ENCODE measurements at places on chromosomes 5 and 9. TPM values are rescaled to one million over a fixed set of nuclear protein-coding genes. Genes with fewer than 3 reads are reported as not detected.

GRCh38 chr5:103706939-103707682 lies 144.5 kb upstream of the NUDT12 start:
- DNase-seq: no peak

GRCh38 chr5:135942202-135942771 lies 12.5 kb downstream of the LECT2 start:
- no peak for DNase-seq

DNA sequence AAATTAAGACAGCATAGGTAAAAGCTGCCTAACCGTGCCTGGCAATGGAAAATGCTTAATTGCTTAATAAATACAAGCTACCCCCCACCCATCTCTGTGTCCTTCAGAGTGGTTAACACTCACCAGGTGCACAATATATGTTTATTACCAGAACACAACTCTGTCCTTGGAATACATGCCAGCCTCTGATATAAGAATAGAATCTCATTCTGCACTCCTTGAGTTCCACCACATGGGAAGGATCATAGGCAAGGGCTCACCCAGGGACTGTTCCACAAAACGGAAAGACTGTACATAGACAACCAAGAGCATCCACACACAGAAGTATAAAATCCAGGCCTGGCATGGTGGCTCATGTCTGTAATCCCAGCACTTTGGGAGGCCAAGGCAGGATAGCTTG lies 91.4 kb downstream of the STRBP start:
- DNase-seq: no peak

DNA sequence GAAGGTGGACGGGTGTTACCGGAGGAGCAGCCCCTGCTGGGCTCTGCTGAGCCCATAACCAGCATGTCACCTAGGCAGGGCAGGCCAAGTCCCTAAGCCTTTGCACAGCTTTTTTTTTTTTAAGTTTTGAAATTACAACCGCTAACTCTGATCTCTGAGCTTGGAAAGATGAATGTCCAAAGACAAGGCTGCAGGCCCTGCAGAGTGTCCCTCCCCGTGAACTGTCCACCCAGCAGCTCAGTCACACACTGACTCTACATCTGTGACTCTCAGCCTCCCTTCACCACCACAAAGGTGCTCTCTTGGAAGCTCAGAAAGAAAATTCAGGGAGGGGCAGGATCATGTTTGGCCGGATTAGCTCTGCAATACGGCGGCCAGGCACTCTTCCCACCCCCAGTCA lies 119.0 kb upstream of the PPP1R26 start:
- DNase-seq: no peak

GRCh38 chr9:34594177-34594576 lies 4.7 kb upstream of the CNTFR start:
- DNase-seq: no peak

DNA sequence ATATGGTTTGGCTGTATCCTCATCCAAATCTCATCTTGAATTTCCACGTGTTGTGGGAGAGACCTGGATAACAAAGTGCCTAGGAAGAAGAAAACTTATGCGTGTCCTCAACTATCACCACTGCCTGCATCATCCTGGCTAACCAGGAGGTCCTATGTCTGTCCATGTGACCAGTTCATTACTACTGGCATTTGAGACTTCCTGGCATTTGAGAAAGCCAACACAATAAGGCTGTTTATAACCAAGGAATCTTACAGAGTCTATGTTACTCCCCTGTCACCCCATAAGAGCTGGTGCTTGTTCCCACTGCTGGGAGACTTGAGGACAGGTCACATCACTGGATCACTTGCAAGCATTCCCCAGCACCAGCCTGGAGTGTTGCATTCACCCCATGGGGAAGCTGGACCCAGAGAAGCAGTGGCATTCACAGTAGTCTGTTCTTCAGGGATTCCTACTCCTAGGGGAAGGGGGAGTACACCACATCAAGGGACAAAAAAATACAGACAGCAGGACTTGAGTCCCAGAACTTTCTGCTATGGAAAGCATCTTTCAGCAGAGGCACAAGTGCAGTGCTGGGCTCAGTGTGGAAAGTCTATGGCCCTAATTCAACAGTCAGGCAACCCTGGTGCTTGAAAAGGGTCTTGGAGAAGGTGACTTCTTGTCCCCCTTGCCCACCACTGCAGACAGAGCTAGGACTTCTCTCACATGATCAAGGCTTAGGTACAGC lies 717.1 kb downstream of the SEMA5A start:
- DNase-seq: no peak

DNA sequence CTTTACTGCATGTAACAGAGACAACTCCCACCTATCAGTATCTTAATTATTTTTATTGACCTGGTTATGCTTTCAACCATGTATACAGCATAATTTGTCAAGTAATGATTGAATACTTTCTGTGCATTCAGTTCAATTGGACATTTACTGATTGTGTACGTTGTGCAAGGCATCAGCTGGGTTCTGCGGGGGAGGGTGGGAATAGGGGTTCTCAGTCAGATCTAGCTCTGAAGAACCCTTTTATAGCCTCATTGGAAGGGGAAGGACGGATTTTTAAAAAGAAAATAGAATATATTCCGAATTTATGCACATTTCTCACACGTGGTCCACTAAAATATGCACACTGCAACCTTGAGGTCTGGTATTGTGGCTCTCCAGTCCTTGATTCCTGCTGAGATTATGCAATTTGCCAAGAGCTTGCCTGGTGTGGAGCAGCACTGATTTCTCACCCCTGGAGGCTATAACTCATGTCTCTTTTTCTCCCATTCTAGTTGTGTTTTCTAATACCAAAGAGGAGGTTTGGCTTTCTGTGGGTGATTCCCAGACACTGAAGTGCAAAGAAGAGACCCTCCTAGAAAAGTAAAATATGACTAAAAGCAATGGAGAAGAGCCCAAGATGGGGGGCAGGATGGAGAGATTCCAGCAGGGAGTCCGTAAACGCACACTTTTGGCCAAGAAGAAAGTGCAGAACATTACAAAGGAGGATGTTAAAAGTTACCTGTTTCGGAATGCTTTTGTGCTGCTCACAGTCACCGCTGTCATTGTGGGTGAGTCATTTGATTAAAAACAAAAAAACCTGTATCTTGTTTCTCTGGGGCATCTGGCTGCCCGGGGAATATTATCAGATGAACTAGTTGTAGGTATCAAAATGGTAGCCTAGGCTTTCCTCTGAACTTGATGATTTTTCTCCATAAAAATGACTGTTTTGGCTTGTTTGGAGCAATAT lies 1.7 kb downstream of the SLC1A3 start:
- no peak for DNase-seq

DNA sequence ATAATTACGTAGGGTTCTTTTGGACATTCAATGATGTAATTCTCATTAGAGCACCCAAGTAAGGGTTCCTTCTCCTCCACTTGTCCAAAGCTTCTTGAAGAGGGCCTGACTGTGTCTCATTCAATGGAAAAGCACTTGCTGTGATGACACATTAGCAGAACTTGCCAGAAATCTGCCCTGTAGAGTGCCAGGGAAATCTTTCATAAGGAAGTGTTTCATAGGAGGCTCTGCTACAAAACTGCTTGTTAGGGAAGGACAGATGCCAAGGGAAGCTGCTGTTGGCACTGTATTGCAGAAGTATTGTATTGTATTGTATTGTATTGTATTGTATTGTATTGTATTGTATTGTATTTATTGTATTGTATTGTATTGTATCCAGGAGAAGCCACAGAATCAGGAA lies 45.5 kb upstream of the MPDZ start:
- no peak for DNase-seq

- DNase-seq: no peak
These were observed 50.8 kb upstream of the CTNNA1 start for GRCh38 chr5:138702166-138703077.

GRCh38 chr9:136571531-136571930 lies 25.7 kb upstream of the NOTCH1 start:
- DNase-seq: no peak

GRCh38 chr5:59390074-59390659 lies 503.4 kb downstream of the PDE4D start:
- peak; percentile 12 for DNase-seq

GRCh38 chr5:152164860-152165259 lies 240.2 kb upstream of the GLRA1 start:
- no peak for DNase-seq

DNA sequence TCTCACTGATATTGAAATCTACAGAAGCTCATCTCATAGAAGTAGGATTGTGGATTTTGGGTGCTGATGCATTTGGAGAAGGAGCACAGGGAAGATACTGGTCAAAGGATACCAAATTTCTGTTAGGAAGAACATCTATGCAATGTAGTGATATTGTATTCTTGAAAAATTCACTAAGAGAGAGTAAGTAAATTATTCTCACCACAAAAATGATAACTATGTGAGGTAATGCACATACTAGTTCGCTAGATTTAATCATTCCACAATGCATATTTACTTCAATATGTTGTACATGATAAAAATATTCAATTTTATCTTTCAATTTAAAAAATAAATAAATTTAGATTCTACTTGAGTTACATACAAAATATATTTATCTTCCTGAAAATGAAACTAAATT lies 2040.5 kb upstream of the C9orf72 start:
- DNase-seq: no peak

DNA sequence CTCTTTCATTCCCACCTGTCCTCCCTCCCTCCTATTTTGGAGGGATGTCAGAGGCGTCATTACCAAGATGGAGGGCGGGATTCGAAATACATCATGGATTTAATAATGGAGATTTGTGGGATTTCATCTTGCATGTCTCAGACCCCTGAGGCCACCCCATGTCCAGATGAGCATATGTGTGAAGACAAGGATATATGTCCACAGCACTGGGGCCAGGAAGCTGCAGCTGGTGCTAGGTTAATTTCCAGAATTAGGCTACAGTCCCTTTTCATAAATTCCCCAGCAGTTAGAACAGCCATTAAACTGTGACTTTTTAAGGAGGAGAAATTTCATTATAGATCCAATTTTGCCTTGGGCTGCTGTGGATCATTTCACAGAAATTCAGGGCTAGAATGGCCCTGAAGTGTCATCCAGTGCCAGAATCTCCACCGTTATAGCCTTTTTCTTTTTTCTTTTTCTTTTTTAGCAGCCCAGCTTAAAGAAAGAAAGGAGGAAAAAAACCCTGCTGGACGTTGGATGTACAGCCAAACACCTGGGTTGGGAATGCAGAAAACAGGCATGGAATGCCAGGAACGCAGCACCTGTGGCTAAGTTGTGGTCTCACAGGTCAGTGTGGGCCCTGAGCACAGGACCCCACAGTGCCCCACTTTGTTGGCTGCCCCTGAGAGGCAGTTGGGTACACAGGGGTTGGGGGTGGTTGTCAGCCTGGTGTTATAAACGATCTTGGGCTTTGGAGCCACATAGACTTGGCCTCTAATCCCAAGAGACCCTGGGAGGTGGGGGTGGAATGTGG lies 50.2 kb upstream of the CXCL14 start:
- DNase-seq: no peak

The SLC44A1 gene
- 0.83 TPM for total RNA-seq

The TAF11L3 gene
- not detected for total RNA-seq

The SLC4A9 gene
- total RNA-seq: not detected

The SPINK1 gene
- total RNA-seq: 2.2 TPM

The DAPK1 gene
- total RNA-seq: 24.4 TPM

The ECSCR gene
- not detected for total RNA-seq
